ENCODE measurements at places on chromosomes 1 and 21. TPM values are rescaled to one million over a fixed set of nuclear protein-coding genes. Genes with fewer than 3 reads are reported as not detected.

The DNAJC6 gene
- 20.7 TPM for total RNA-seq

The ATP6V1G3 gene
- not detected for total RNA-seq

The SPRR5 gene
- not detected for total RNA-seq

The OR14K1 gene
- total RNA-seq, result not detected

The SPATA45 gene
- total RNA-seq, result 0.80 TPM

Measured in sciatic nerve (tissue), 2 donors.